A673 (cell line): ENCODE measurements at places on chromosomes 6 and 20. TPM values are rescaled to one million over a fixed set of nuclear protein-coding genes. Genes with fewer than 3 reads are reported as not detected.

GRCh38 chr20:51961964-51962761 lies 159.8 kb upstream of the SALL4 start:
- H3K27ac ChIP-seq, result no peak overlapping the region
- H3K27me3 ChIP-seq, result no peaks in the 10 kb centered on the region
- peaks cover 28% of the 10 kb centered on the region for H3K4me1 ChIP-seq
- H3K4me3 ChIP-seq, result no peak overlapping the region

- H3K4me3 ChIP-seq, result no peak overlapping the region
- no peak overlapping the region for H3K27ac ChIP-seq
- no peaks in the 10 kb centered on the region for H3K27me3 ChIP-seq
- H3K4me1 ChIP-seq, result no peaks in the 10 kb centered on the region
- peak; percentile 9 for DNase-seq
- H3K36me3 ChIP-seq, result no peaks in the 10 kb centered on the region
Measured at GRCh38 chr6:23329086-23329485, 759.7 kb downstream of the HDGFL1 start.

DNA sequence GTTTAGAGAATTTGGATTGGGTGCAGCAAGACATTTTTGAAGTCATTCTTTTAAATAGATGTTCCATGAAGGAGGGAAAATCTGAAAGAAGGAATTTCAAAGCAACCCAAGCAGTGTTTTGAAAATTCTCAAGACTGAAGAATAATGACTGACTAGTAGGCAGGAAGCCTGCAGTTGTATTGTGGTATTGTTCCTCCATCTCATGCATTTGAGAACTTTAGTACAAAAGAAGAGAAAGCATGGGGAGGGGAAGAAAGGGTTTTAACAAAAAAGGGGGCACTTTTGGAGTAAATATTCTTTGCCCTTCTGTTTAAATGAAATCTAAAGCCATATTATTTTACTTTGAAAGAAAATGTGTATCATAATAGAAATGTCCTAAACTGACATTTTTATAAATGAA lies 6.6 kb downstream of the NCOA3 start:
- no peaks in the 10 kb centered on the region for H3K27me3 ChIP-seq
- no peak overlapping the region for H3K27ac ChIP-seq
- H3K36me3 ChIP-seq, result no peaks in the 10 kb centered on the region
- peaks cover 11% of the 10 kb centered on the region for H3K4me1 ChIP-seq
- no peak overlapping the region for H3K4me3 ChIP-seq

DNA sequence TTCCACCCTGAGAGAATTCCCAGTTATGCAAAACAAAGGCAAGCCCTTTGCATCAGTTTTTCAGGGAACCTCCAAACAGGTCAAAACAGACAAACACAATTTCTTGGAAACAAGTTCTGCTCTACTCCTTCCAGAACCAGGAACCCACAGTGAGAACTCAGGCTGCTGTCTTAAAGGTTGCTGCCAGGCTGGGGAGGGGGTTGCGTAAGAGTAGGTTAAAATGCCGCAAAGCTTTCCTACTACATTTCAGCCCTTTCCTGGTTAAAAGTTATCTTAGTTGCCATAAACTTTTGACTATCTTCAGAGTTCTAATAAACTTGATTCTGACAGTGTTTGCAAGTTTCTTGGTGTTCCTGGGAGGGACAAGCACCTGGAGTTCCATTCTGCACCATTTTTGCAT lies 33.8 kb downstream of the KPNA5 start:
- H3K4me1 ChIP-seq, result no peaks in the 10 kb centered on the region
- H3K4me3 ChIP-seq, result no peak overlapping the region
- peaks cover 15% of the 10 kb centered on the region for H3K36me3 ChIP-seq
- H3K27ac ChIP-seq, result no peak overlapping the region
- no peaks in the 10 kb centered on the region for H3K27me3 ChIP-seq
- no peak for DNase-seq

- H3K27ac ChIP-seq, result no peak overlapping the region
- DNase-seq, result no peak
- H3K4me3 ChIP-seq, result no peak overlapping the region
Measured at GRCh38 chr20:16528078-16528477, 45.2 kb downstream of the KIF16B start.

- no peak for DNase-seq
- no peaks in the 10 kb centered on the region for H3K36me3 ChIP-seq
- no peaks in the 10 kb centered on the region for H3K27me3 ChIP-seq
- no peak overlapping the region for H3K27ac ChIP-seq
- no peaks in the 10 kb centered on the region for H3K4me1 ChIP-seq
- H3K4me3 ChIP-seq, result no peak overlapping the region
Measured at GRCh38 chr6:93105907-93106306, 313.5 kb downstream of the EPHA7 start.

- no peak overlapping the region for H3K4me3 ChIP-seq
- peak; percentile 39 for DNase-seq
- no peaks in the 10 kb centered on the region for H3K36me3 ChIP-seq
- H3K4me1 ChIP-seq, result peaks cover 41% of the 10 kb centered on the region
Measured at GRCh38 chr6:5468586-5468985, 207.3 kb downstream of the FARS2 start.

- no peak overlapping the region for H3K4me3 ChIP-seq
- DNase-seq, result no peak
- H3K27me3 ChIP-seq, result peaks cover 65% of the 10 kb centered on the region
Measured at GRCh38 chr20:38844963-38845362, 39.5 kb downstream of the PPP1R16B start.

DNA sequence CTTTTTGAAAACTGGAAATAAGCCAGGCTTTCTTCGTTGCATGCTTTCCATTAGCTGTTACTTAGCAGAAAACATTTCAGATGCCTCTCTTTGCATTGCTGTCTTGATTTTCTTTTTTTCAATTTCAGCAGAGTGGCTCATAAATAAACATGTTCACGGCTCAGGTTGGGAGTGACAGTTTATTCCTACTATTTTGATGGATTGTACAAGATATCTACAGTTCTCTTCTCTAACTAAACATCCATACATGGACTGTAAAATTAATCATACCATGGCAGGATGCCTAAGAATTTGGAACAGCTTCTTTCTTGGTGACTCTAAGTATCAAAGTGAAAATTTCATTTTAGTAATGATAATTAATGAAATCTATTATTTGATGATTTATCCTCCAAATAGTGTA lies 130.5 kb upstream of the EPHA7 start:
- H3K4me3 ChIP-seq, result no peak overlapping the region
- no peaks in the 10 kb centered on the region for H3K4me1 ChIP-seq
- no peaks in the 10 kb centered on the region for H3K27me3 ChIP-seq
- H3K27ac ChIP-seq, result no peak overlapping the region
- no peak for DNase-seq

DNA sequence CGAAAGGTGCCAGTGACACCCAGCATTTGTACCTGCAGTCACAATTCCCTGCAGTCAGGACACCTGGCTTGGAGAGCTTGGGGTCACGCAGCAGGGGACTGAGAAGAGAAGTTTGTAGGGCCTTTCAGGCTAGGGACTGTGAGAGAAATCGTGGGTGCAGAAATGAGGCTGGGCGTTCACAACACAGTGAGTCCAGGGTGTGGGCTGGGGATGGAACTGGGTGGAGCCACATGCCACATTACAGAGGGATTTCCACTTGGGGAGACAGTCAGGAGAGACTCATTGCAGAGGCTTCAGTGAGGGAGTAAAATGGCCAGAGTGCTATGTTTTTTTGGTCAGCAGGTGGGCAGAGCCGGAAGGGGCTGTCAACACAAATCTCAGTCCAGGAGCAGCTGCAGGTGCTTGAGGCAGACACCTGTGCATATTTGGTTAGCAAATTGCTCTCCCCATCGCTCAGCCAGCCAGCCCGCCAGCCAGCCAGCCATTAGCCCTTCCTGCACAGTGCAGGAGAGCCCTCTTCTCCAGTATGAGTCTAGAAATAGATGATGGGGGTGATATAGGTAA lies 7.4 kb downstream of the ITPR3 start:
- no peak overlapping the region for H3K4me3 ChIP-seq
- H3K27me3 ChIP-seq, result no peaks in the 10 kb centered on the region
- no peak for DNase-seq
- H3K4me1 ChIP-seq, result peaks cover 21% of the 10 kb centered on the region
- H3K36me3 ChIP-seq, result peaks cover 2% of the 10 kb centered on the region

DNA sequence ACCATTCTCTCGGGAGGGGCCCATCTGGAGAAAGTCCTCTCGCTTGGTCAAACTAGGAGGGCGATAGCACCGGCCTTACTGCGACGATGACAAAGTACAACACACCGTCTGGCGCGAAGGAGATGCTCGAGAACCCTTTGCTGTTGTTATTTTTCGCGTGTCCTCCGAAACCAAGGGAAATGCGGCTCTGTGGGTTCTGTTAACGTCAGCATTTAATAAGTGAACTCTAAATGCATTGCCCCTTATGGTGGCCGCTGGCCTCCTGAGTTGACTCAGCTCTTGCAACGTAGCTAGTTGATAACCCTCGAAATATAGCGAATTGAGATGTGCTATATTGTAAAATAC lies 577 bp upstream of the SCAND1 start:
- no peaks in the 10 kb centered on the region for H3K36me3 ChIP-seq
- H3K4me1 ChIP-seq, result peaks cover 9% of the 10 kb centered on the region
- peak overlapping the region; percentile 97 for H3K27ac ChIP-seq
- H3K27me3 ChIP-seq, result no peaks in the 10 kb centered on the region
- H3K4me3 ChIP-seq, result peak overlapping the region; percentile 91

- H3K4me3 ChIP-seq, result no peak overlapping the region
- DNase-seq, result peak; percentile 30
- peaks cover 37% of the 10 kb centered on the region for H3K4me1 ChIP-seq
Measured at GRCh38 chr6:154450498-154450897, 60.0 kb downstream of the CNKSR3 start.

GRCh38 chr6:44247338-44248302 lies 719 bp downstream of the HSP90AB1 start:
- H3K4me3 ChIP-seq, result peak overlapping the region; percentile 80
- H3K36me3 ChIP-seq, result peaks cover 48% of the 10 kb centered on the region
- H3K4me1 ChIP-seq, result peaks cover 20% of the 10 kb centered on the region
- DNase-seq, result peak; percentile 65
- peak overlapping the region; percentile 95 for H3K27ac ChIP-seq

- H3K4me3 ChIP-seq, result no peak overlapping the region
- DNase-seq, result no peak
- no peaks in the 10 kb centered on the region for H3K4me1 ChIP-seq
- no peak overlapping the region for H3K27ac ChIP-seq
- H3K36me3 ChIP-seq, result no peaks in the 10 kb centered on the region
Measured at GRCh38 chr20:13120471-13120870, 100.6 kb upstream of the ISM1 start.

DNA sequence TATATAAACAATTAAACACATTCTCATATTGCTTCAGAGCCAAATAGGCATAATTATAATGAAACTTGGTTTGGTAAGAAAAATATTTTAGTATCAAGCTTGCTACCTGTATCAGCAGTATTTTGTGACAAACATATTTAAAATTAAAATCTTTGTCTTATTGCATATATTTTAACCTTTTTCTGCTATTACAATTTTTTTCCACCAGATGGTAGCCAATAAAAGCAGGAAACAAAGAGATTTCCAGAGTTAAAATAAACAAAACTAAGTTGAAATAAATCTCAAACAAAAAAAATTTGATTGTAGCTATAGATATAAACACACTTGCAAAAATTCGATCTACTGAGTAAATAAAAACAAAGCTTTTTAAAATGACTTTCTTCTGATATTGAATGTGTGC lies 491.3 kb upstream of the GJE1 start:
- no peaks in the 10 kb centered on the region for H3K27me3 ChIP-seq
- peak overlapping the region; percentile 80 for H3K27ac ChIP-seq
- H3K4me3 ChIP-seq, result no peak overlapping the region

KIF25 gene
- 0.39 and 1.2 TPM in 2 replicates for total RNA-seq

KCNB1 gene
- 0.81 TPM in 1 of 2 replicates, not detected in the other for total RNA-seq

ANGPT4 gene
- not detected in 2 replicates for total RNA-seq

LY6G6F gene
- total RNA-seq, result not detected in 2 replicates

C6orf141 gene
- 9.7 and 11.7 TPM in 2 replicates for total RNA-seq

GDAP1L1 gene
- 0.54 and 0.68 TPM in 2 replicates for total RNA-seq

ARMC12 gene
- 0.74 and 1.0 TPM in 2 replicates for total RNA-seq

PTPRK gene
- 77.3 and 97.5 TPM in 2 replicates for total RNA-seq
